Midbrain (tissue), 1 donor: ENCODE measurements at places on chromosomes 2 and 18.

DNA sequence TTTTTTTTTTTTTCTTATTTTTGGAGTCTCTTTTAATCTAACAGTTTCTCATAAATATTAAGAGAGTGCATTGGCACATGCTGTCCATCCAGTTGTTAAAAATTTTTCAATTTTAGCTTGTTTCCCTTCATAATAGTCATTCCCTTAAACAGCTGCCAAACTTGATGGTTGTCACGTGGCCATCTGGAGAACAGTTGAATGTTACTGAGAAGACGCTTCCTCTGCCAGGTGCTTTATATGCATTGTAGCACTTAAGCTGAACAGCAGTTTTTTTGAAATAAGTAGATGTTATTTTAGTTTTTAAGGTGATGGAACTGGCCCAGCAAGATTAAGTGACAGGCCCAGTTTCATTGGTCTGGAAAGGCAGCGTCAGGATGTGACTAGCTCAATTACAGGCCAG lies 3.3 kb downstream of the SMARCAL1 start:
- DNase-seq: no peak

GRCh38 chr2:6493266-6493665 lies 372.4 kb downstream of the CMPK2 start:
- no peak for DNase-seq

GRCh38 chr2:184598316-184599053 lies at the start of gene ZNF804A:
Gene ZNF804A (plus strand): TSS chr2:184598529. CDS start chr2:184598960, 431 bp downstream.
- peak; percentile 44 for DNase-seq

DNA sequence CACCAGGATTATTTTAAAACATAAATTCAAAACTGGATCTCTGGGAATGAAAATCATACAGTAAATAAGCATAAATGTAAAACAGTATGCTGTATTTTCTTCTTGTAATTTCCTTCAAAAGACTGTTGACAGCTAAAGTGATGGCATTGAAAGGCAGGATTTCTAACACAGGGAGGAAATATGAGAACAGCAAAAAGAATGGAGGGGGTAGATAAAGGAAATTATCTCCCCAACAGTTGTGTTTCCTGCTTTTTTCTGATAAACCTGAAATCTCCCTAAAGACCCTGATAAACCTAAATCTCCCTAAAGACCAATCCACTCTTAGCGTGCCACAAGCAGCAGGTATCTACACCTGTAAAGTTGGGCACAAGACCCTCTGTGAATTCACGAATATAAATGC lies 50.8 kb downstream of the PIAS2 start:
- no peak for DNase-seq

DNA sequence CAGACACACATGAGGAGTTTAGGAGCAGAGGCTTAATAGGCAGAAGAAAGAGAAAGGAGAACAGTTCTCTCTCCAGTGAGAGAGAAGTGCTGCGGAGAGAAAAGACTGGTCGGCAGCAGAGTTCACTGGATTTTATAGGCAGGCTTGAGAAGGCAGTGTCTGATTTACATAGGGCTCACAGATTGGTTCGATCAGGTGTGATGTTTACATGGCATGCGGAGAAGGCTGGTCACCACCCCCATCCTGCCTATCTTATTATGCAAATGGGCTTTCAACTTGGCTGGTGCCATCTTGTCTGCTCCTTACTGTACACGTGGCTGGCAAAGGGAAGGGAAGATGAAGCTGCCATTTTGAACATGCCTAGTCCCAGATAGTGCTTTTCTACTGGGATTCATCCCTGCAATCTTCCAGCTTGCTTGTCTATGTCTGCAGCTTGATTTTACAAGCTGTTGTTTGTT lies 113.4 kb downstream of the AP1S3 start:
- DNase-seq: no peak

- DNase-seq: no peak
Observed at GRCh38 chr2:136323935-136324334, 206.0 kb upstream of the CXCR4 start.

DNA sequence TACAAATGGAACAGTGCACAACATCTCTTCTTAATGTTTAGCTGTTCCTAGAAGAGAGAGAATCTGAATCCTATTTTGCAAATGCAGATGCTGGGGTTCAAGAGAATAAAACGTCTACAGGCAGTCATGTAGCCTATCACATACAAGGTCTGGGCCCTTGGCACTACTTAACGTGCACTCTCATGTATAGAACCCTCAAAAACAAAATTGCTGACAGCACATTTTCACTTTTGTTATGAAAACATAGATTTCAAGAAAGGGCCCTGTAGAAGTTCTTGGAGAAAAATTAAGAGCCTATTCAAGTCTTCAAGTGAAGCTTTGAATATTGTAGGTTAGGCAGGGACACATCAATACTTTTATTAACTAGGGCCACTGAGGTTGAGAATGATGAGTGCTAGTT lies 504.3 kb upstream of the FAM98A start:
- DNase-seq: no peak

DNA sequence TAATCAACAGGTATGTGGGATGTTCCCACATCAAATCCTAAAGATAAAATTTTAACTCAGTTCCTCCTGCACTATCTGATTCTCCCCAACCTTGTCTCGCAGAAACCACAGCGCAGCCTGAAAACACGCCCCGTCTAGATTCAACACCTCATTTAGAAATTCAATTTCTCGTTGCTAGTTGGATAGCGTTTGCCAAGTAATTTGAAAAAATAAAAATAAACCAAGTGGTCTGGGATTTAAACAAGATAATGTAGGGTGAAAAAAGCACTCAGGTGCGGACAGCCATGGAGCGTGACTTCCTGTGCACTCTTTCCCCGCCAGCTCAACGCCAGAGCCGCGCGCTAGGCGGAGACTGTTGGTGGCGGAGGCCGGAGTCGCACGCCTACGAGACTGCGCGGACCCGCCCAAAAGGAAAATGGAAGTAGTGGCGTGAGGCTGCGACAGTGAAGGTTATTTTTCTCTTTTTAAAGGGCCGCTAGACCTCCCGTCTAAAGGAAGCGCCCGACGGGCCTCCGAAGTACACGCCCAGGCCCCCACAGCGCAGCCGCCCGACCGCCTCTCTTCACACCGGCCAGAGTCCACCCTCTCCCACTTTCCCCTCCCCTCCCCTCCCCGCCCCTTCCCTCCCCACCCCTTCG lies 615 bp upstream of the CCNT2 start:
- DNase-seq: peak; percentile 96

GRCh38 chr18:58347135-58347534 lies 281.8 kb downstream of the ALPK2 start:
- DNase-seq: no peak

DNA sequence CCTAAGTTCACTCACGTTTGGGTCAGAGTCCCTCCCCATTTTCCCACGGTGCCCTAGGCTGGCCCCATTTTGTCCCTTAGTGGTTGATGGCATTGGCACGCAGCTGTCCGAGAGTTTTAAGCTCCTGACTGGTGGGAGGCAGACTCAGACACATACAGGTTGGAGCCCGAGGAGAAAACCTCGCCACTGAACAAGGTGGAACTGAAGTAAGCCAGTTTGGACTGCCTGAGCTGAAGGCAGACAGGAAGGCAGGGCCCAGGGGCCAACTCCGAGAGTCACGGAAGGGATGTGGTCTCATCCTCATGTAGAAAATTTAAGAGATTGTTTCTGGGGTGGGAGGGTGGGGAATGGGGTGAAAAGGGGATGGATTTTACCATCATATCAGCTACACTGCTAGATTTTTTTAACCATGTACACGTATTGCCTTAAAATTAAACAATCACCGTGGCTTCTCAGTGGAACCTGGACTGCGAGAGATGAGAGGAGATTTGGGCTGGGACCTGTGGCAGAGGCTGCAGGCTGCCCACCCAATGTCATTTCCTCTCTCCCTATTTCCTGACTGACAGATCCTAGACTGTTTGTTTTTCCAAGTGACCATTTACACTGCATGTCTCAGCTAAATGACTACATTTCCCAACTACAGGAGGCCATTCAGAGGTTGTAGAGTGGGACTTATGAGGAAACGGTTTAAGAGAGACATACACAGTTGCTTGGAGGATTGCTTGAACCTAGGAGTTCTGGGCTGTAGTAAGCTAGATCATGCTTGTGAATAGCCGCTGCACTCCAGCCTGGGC lies 19.4 kb upstream of the NMUR1 start:
- DNase-seq: no peak

GRCh38 chr2:190838492-190838910 lies 42.1 kb upstream of the GLS start:
- no peak for DNase-seq

GRCh38 chr2:195664528-195664927 lies 7.5 kb downstream of the SLC39A10 start:
- DNase-seq: no peak

GRCh38 chr2:143823876-143824275 lies 694.7 kb downstream of the ARHGAP15 start:
- no peak for DNase-seq

DNA sequence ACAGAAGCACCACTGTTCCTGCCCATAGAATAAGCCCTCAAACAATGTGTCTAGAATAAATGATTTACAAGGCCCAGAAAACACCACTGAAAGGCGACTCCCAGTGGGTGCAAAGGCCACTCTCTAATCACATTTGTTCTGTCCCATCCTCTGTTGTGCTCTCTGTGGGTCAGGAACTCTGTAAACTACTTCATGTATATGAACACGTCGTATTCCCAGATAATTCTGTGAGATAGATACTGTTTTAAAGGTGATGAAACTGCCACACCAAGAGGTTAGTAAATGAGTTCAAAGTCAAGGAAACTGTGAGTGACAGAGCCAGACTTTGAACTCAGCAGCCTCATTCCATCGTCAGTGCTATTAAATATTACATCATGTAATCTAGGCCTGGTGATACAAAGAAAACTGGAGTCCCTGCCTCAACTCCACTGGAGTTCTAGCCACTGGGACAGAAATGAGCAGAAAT lies 269.7 kb upstream of the DCC start:
- no peak for DNase-seq

GRCh38 chr2:98634406-98635092 lies 26.2 kb downstream of the UNC50 start:
- DNase-seq: no peak

DNA sequence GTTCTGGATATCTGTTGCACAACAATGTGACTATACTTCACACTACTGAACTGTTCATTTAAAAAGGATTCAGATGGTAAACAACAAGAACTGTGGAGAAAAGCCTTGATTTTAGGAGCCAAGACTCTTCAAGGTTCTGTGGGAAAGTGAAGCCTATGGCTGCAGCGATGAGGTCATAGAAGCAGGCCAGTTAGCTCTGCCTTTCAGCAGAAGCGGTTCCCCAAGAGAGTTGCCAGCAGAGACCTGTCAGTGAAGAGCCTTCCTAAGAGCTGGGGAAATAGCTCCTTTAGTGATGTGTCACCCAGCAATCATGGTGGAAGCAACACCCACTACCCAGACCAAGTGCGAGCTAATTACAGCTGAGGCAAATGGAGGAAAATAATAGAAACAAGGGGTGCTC lies 346.5 kb upstream of the ETAA1 start:
- no peak for DNase-seq

GRCh38 chr2:234324116-234324515 lies 172.8 kb downstream of the ARL4C start:
- peak; percentile 65 for DNase-seq

- no peak for DNase-seq
Observed at GRCh38 chr2:118989481-118989880, 47.5 kb downstream of the MARCO start.

- no peak for DNase-seq
Observed at GRCh38 chr2:25711675-25712354, 38.4 kb upstream of the DTNB start.

- DNase-seq: no peak
Observed at GRCh38 chr18:4203568-4204437, 251.3 kb downstream of the DLGAP1 start.

GRCh38 chr2:132621131-132621875 lies 48.7 kb downstream of the LYPD1 start:
- DNase-seq: no peak

GRCh38 chr2:39851651-39852110 lies 72.6 kb upstream of the THUMPD2 start:
- DNase-seq: peak; percentile 26

DNA sequence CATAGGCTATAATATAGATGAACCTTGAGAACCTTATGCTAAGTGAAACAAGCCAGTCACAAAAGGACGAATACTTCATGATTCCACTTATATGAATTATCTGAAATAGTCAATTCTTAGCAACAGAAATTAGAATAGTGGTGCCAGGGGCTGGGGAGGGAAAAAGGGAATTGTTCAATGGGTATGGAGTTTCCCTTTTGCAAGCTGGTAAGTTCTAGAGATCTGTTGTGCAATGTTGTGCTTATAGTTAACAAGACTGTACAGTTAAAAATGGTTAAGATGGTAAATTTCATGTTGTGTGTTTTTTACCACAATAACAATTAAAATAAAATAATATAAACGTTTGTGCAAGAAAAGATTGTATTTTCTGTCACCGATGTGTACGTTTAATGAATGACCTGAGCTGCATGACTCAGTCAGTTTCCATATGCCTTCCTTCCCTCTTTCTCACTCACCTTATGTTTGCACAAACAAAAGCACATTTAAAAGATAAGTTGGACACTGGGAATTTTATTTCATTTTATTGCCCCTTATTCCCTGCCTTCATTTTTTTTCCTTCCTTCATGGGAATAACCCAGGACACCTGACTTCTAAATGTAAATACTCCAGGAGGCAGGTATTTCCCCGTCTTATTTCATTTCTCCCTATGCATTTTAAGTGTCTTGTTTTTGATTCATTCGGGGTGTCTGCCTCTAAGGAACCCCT lies 143.7 kb upstream of the TTC39C start:
- DNase-seq: no peak

DNA sequence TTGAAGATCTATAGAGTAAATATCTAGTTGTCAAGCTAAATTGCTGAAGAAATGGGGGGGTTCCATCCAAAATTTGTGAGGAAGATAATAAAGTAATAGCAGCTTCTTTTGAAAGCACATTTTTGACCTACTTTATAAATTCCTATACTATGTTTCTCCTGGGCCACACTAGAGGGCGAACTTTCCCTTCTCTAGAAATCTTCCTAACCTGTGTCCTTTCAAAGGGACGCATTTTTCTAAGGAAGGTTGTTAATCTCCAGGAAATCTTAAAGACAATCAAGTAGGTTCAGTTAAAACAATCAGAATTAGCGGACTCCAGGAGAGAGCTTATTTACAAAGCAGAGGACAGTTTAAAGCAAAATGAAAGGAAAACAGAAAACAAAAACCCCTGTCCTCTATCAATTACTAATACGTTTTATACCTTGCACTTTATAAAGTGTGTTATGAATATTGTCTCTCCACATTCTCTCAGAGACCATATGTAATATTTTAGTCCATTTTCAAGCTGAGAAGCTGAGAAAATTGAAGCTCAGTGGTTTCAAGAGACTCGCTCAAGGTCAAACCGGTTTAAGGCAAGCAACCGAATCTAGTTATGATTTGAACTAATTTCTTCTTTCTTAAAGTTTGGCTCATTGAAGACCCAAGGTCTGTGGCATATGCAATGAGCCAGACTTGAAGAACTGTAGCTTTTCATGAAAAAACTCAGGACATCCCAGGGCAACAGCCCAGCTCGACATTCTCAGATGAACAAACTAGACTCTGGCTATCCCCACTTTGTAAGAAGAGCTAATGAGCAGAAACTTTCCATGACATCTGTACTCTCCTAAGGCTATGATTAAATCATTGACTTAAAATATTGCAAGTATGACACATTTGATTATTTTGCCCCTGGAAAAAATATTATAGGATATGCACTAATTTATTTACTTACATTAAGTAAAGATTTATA lies 273.6 kb downstream of the PAX3 start:
- peak; percentile 25 for DNase-seq
